T follicular helper cell (primary cell): ENCODE measurements at places on chromosomes 4 and X.

GRCh38 chr4:145251391-145251790 lies 71.0 kb upstream of the OTUD4 start:
- DNase-seq, result no peak

DNA sequence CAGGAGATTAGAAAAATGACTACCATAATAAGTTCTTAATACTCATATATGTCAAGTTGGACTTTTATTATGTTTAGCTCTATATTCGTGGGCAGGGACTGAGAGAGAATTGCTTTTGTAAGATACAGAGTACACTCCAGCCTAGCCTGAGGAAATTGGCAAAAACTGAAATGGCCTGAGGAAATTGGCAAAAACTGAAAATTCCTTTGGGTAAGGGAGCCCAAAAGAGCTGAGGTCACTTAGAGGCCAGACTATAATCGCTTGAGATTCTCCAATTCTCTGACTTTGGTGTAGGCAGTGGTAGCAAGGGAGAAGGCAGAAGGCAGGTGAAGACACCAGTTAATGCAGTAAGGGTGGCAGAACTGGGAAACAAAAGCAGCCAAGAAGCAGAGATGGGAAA lies 124.5 kb upstream of the HCCS start:
- no peak for DNase-seq

DNA sequence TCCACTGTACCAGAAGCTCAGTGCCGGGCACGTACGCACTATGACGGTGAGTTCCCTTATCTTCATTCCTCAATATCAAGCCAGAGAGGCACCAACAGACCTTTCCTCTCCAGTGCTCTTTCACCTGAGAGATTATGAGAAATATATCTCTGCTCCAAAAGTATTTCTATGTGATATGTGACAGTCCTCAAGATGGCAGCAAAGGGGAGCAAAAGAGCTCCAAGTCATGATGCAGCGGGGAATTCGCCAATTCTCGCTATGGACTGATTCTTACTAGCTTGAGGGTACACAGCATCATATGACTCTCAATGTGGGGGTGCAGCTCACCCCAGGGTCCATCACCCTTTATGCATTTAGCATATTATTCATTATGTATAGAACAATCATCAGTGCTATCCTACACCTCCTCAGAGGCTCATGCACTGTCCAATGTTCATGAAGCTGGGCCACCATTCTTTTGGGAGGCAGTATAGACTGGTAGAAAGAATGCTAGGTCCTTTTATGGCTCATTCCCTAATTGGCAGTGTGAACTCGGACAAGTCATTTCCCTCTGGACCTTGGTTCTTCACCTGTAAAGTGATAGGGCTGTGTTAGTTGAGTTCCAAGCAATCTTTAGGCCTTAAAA lies 12.8 kb upstream of the IQSEC2 start:
- no peak for DNase-seq

DNA sequence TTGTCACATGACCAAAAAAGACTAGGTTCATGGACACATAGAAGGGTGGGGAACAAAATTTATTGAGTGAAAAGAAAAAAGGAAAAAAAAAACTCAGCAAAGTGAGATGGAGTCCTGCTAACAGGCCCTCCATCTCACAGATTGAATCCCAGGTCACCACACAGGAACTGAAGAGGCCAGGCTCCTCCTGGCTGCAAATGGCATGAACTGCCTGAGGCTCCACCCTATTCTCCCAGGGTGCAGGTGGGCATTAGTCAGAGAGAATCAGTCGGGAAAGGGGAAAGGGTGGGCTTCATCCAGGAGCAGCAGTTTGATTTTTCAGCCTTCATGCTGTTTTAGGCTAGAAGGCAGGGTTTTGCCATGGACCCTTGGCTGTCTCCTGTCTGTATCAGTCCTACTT lies 128.5 kb upstream of the GRID2 start:
- DNase-seq, result no peak

DNA sequence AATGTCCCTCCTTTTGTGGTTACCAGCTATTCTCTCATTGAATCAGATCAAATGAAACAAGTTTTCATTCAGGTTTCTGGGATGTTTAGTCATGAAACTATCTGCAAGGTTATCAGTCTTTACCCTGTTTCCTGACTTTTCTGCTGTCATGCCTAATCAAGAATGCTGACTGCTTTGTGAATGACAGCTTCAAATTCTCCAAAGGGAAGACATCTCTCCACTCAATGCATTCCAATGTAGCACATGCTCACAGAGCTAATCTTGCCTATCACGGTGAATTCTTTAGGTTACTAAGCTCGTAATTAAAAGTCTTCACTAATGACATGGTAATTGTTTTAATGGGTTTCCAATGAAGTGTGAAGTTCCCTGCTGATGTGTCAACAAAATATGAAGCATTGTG lies 1068.5 kb downstream of the PCDH7 start:
- no peak for DNase-seq

- DNase-seq, result no peak
Measured at GRCh38 chrX:19646282-19646681, 131.0 kb upstream of the MAP3K15 start.

- no peak for DNase-seq
Measured at GRCh38 chrX:37781081-37781480, 1.2 kb downstream of the CYBB start.

DNA sequence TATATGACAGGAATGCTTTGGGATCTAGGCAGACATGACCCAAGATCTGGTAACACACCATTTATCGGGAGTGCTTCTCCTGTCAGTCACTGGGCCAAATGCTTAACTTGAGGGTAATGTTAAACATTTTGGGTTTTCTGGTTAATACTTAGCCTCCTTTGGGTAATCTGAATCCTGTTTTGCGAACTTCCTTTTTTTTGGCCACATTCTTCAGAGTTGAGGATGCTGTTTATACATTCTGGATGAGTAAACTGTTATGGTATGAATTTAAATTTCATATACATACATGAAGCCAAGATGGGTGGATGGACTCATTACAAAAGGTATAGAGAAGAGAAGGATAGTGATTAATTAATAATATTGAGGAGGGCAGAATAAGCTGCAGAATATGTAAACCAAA lies 36.1 kb downstream of the MID1IP1 start:
- no peak for DNase-seq

- no peak for DNase-seq
Measured at GRCh38 chr4:67746797-67747495, 7.2 kb downstream of the GNRHR start.

- DNase-seq, result no peak
Measured at GRCh38 chr4:128380306-128380705, 92.7 kb upstream of the PGRMC2 start.

DNA sequence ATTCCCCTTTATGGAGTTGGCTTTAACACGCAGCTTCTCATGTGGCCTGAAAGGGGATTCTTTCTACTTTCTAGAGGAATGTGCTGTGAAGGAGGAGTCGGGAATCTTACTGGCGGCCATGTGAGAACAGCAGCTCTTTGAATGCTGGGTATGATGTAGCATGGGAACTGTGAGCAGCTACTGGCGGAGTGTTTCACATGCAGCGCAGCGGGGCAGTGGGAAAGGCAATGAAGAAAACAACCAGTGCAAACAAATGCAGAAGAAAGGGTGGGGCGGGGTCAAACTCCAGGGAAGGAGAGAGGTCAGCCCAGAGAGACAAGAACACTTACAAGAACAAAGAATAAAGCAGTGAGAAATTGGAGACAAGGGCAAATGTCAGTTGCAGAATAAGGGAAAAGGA lies 363.8 kb upstream of the FTHL17 start:
- no peak for DNase-seq

DNA sequence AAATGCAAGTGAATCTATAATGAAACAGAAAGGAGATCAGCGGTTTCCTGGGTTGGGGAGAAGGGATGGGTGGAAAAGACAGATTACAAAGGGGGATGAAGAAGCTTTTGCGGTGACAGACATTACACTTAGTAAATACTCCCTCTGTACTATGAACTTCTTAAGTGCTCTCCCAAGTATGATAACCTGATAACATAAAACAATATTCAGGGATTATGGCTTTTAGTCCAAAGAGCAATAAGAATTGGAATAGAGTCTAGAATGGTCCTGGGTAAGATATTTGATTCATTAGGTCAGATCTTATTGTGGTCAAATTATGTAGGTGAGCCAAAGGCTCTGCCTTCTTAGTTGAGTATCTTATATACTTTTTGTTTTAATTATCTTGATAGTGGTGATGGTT lies 9.2 kb downstream of the LRRC66 start:
- DNase-seq, result no peak

DNA sequence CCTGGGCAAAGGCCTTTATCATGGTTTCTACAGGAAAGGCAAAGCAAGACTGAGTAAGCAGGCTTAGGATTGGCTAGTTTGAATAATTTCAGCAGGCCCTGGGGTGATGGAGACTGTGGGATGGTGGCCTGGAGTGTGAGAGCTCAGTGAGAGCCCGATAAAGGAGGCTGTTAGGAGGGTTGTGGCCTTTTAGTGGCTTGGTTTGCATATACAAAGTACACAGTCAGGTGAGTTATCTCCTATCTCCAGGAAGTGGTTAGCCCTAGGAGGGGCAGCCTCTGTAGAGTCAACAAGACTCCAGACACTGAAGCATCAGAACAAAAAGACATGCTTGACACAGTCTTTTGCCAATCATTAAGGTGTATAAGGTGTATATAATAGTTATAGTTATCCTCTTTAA lies 157.2 kb downstream of the CFAP299 start:
- DNase-seq, result peak; percentile 30

DNA sequence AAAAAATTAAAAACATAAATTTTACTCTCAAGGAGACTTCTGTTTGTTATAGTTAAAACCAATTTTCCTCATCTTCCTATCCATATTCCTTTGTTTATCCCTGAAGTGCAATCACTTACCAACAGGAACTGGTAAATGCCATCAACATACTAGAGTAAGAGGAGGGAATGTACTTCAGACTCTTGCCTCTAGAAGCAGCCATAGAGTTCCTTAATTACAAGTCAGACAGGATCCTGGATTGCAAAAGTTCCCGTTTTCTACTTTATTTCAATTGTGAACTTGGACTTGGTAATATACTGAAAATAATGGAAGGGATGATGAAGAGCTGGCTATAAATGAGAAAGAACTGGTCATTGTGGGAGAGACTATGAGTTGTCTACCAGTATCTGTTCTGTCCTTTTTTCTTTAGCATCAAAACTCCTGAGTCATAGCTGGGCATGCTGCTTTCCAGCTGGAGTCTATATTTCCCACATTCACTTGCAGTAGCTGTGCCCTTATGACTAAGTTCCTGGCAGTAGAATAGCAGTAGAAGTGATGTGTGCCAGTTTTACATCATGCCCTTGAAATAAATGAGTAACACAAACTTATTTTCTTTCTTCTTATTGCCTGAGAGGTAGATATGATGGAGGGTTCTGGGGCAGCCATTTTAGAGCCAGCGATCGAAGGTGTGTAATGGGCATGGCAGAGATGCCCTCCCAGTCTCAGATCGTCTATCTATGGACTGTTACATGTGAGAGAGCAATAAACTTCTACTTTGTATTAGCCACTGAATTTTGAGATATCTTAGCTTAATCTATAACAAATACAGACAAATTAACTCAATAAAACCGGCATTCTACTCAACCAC lies 26.8 kb upstream of the SPARCL1 start:
- no peak for DNase-seq

DNA sequence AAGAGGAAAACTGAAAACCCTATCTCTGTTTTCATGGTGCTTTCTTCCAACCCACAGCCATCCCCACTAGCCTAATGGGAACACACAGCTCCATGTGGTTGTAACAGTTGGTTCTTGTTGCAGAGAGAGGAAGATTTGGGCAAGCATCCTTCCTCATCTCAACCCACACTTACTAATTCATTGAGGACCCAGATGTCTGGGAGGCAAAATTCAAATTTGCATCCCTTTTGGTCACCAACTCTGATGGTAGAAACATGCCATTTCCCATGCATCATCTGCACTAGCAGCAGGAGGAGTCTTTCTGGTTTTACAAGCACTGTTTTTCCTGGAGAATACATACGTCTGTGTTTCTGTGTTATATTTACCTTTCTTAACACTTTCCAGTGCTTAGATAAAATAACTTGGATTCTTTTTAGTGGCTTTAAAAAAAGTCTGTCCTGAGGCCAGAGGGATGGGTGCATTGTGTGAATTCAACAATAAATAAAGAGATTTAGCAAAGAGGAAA lies 301.0 kb downstream of the KCTD8 start:
- DNase-seq, result no peak

DNA sequence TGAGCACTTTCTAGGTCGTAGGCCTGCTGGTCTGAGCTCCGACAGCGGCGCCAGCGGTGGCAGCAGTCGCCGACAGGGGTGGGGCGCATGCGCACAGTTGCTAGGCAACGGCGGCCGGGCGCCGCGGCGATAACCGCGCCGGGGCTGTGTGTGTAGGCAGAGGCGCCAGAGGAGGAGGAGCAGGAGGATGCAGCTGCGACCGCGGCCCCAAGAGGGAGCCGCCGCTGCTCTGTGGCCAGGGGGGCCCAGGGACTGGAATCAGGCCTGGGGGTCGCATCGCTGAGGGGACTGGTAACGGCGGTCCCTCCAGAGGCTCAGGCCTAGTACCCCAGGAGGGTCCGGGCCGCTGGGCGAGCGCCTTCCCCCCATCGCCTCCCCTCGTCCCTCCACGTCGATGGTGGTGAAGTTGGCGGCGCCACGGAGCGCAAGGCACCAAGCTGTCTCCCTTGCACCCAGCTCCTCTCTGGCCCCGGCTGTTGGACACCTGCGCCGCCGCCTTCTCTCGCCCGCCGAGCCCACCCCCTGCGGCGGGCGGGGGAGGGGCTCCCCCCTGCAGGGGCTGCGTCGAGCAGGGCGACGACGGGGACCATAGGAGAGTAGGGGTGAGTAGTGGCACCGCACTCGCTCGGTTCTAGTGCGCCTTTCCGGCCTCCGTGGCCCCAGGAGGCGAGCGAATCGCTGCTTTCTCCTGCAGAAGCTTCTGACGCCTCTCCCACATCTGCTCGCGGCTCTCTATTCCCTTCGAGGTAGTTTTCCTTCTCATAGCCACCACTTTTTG lies 58.6 kb upstream of the ZC4H2 start:
- peak; percentile 72 for DNase-seq

DNA sequence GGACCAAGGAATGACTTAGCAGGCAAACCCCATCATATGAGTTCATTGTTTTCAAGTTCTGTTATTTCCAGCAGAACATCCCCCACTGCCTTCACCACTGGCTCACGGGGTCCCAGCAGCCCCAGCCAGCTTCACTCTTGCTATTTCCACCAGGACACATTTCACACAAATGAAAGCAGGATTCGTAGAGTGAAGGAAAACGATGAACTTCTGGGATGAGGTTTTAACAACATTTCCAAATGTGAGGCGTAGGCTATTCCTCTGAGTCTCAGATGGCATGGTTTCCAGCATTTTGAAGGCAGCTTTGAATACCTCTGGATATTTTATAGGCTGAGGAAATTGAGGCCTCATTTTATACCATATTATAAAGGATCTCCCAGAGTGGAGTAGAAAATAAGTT lies 32.9 kb upstream of the EGFL6 start:
- no peak for DNase-seq

DNA sequence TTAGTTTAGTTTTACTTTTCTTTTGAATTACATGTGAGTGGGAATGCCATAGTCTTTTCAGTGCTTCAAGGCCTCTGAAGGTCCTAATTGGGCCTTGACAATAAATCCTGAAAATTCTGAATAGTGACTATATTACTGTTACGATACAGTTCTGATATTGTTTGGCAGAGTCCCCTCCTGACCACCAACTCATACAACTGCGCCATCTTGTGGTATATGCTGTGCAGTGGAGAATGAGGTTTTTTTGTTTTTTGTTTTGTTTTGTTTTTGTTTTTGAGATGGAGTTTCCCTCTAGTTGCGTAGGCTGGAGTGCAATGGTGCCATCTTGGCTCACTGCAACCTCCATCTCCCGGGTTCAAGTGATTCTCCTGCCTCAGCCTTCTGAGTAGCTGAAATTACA lies 56.6 kb upstream of the CHRDL1 start:
- DNase-seq, result no peak
